ENCODE measurements at places on chromosomes 11 and 22. TPM values are rescaled to one million over a fixed set of nuclear protein-coding genes. Genes with fewer than 3 reads are reported as not detected.

DNA sequence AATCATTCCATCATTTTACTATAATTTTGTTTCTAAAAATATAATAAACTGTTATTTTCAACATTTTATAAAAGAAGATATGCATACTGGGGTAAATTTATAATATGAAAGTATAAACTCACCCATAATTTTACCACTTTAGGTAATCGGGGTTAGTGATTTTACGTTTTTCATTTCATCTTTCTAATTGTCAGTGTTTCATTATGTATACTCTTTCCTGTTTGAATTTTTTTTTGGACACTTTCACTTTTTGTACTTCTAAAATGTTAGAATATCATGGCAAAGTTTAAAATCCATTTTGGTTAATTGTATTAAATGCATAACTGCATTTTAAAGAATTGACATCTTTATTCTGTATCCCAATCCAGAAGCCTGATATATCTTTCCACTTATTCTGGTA is 115.8 kb downstream of the METTL15 start:
- H3K4me1 ChIP-seq = peaks cover 5% of the 10 kb centered on the region
- H3K4me3 ChIP-seq = no peak overlapping the region
- H3K36me3 ChIP-seq = no peaks in the 10 kb centered on the region
- DNase-seq = no peak
- H3K27me3 ChIP-seq = no peaks in the 10 kb centered on the region

DNA sequence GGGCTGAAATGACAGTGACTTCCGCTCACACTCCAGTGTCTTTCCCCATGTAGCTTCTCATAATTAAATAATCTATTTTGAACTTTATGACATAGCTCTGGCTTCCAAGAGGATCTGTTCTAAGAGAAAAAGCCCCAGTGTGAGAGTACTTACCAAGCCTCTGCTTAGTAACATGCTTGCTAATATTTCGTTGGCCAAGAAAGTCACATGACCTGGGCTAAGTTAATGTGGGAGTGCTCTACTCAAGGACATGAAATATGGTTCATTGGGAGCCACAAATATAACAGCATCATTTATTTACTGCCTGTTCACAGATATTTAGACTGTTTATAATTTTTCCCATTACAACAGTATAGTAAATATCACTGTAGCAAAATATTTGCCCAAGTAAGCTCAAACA is 42.5 kb downstream of the CCDC73 start:
- no peak overlapping the region for H3K4me3 ChIP-seq

- no peaks in the 10 kb centered on the region for H3K4me1 ChIP-seq
- DNase-seq = no peak
- no peak overlapping the region for H3K27ac ChIP-seq
These were observed 131.2 kb downstream of the BUD13 start for GRCh38 chr11:116641561-116642045.

- no peak overlapping the region for H3K4me3 ChIP-seq
- H3K27ac ChIP-seq = no peak overlapping the region
- no peaks in the 10 kb centered on the region for H3K27me3 ChIP-seq
- peaks cover under 1% of the 10 kb centered on the region for H3K4me1 ChIP-seq
These were observed 47.5 kb upstream of the SORL1-AS1 start for GRCh38 chr11:121500275-121500674.

The C11orf42 gene
- polyA plus RNA-seq = not detected

DNA sequence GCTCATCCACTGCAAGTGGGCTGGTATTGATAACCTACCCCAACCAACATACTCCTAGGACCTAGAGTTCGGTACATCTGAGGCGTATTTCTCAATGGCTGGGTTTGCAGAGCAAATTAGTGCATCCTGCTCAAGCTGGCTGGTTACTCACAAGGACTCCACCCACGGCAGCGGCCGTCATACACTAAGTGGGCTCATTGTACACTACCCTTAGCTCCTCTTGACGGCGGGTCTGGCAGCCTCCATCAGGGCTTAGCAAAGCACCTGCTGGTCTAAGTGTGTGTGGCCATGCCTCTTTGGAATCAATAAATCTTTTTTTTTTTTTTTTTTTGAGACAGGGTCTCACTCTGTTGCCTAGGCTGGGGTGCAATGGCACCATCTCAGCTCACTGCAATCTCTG is 20.2 kb upstream of the KCNJ11 start:
- no peaks in the 10 kb centered on the region for H3K4me1 ChIP-seq
- DNase-seq = no peak
- H3K4me3 ChIP-seq = no peak overlapping the region
- H3K27me3 ChIP-seq = peaks cover 4% of the 10 kb centered on the region
- no peak overlapping the region for H3K27ac ChIP-seq

- H3K27me3 ChIP-seq = no peaks in the 10 kb centered on the region
- no peaks in the 10 kb centered on the region for H3K36me3 ChIP-seq
- no peak for DNase-seq
- no peak overlapping the region for H3K27ac ChIP-seq
These were observed 72.2 kb downstream of the PDHX start for GRCh38 chr11:34988294-34989255.

DNA sequence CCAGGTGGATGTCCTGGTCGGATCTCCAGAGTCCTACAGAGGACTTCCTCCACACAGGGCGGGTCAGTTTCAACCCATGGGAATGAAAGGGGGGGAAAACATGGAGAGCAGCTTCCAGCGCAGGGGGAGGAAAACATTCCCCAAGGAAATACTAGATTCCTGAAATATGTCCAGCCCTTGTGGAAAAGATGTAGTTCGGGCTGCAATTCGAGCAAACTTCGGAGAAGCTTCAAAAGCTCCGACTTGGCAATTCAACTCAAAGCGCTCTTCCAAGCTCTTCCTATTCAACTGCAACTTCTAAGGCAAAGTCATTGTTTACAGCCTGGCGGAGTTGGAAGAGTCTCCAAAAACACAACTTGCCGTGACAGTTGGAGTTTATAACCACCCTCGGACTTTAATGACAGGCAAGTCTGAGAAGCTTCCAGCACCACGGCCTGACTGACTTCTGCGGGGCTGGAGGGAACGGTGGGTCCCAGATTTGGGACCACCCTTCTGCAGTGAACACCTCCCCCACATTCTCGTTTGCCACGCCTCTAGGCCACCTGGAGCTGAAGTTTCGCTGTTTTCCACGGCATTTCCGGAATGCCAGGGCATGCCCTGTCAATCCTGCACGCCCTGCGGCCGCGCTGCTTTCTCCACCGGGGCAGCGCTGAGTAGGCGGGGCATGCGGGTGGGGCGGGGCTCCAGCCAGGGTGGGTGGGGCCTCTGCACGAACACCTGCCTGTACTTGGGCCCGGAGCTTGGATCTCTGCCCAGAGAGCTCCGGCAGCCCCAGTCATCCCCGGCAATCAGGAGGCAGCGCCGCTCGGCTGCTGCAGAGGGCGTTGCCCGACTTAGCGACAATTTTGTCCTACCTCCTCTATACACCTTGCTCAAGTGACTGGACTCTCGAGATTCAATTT is 49.0 kb upstream of the BIRC3 start:
- no peaks in the 10 kb centered on the region for H3K27me3 ChIP-seq
- peak overlapping the region; percentile 88 for H3K27ac ChIP-seq
- peak overlapping the region; percentile 59 for H3K4me3 ChIP-seq
- peaks cover 32% of the 10 kb centered on the region for H3K4me1 ChIP-seq
- no peak for DNase-seq
